AG08396 (cell line): ENCODE measurements at places on chromosomes 13 and 19.
A peak's percentile ranks its signal among the peaks of the same experiment; 100 is the strongest.

DNA sequence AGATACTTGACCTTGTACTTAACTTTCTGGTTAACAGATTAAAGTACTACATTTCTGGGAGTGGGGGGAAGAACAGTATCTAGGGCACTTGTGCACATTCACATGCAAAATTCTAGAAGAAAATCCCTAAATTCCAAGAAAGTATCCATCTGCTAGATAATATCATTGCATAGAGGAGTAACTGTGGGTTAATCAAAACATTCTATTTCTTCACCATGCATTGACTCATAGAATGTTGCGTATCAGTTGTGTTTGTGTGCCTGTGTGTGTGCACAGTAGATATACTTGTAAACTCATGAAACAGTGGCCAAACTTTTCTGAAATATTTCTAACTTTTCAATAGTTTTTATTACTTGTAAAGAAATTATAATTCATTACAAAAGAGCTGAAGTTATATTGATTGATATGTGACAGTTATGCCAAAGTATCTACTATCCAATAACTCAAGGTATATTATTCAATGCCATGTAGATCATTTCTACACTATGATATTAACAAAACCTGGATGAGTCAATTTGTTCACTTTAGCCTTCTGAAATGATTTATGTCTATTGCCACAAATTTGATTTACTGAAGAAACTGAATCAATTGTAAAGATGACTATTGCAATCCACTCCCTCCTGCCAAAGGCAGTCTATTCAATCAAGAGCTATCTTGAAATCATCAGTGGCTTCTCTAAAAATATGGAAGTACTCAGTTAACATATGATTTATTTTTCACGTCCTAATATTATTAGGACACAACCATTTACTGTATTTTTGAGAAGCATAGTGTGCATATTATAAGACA is 756.7 kb upstream of the ARGLU1 start:
- DNase-seq, result no peak

GRCh38 chr19:41172297-41173164 is 20.5 kb upstream of the CYP2S1 start:
- DNase-seq, result no peak

- DNase-seq, result no peak
Measured at GRCh38 chr13:113129921-113130750, 7.5 kb downstream of the F10 start.

DNA sequence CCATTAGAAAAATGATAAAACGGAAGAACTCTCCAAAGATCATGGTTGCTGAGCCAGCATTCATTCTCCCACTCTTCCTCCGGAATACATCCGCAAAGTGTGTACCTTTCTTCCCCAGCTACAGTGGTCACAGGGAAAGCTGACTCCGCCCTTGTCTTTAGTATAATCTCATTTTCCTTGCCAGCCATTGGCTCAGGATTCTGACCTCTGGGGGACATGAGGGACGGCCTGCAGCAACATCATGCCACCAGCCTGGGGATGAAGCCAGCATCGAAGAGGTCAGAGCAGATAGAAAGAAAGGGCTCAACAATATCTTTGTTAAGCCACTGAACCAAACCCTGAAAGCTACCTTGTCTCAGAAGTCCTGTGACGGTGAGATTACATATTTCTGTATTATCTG is 46.3 kb upstream of the TPP2 start:
- DNase-seq, result no peak

DNA sequence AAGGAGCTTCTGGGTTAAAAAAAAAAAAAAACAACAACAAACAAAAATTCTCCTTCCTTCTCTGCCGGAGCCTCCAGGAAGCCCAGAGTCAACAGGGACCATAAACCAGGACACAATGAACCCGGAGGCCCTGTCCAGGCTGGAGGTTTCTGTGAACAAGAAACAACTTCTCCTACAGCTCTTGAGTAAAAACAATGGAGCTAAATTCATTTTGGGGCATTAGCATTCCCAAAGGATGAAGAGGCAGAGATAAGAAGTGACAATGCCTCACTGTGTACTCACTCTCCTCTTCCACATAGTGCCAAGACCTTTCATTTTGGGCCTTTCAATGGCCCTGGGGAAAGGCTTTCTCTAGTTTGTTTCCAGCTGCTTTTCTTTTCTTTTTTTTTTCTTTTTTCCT is 9.0 kb downstream of the RHPN2 start:
- DNase-seq, result no peak

DNA sequence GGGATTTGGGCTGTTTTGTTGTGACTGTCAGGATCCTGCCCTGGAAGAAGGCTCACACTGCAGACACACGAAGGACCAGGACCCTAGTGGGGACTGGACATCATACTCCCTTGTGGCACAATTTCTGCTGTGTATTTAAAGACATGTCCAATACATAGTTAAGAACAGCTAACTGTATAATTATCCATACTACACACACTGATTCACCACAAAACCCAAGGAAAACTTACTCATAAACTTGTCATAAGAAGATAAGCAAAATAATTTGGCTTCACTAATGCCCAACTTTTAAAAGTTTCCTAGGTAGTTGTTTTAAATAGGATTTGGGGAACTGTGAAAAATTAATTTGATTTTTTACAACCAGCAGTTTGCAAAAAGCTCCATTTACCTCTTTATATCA is 46.1 kb downstream of the LATS2 start:
- no peak for DNase-seq

DNA sequence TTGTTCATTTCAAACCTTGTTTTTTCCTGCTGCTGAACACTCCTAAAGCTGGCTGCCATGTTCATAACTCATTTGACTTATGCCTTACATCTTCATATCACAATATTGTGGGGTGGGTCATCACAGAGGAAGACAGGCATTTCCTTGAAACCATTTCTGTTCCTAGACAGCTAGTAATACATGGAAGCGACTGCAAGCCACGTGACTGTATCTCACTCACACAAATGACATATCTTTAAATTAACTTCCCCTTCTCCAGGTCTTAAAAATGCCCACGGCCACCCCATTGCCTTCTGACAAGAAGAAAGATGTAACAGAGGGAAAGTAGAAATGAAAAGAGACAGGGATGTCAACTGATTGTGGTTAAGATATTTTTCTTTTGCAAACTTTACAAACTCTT is 236.8 kb downstream of the LMO7 start:
- no peak for DNase-seq

- DNase-seq, result no peak
Measured at GRCh38 chr13:20093951-20094350, 66.9 kb downstream of the GJA3 start.

DNA sequence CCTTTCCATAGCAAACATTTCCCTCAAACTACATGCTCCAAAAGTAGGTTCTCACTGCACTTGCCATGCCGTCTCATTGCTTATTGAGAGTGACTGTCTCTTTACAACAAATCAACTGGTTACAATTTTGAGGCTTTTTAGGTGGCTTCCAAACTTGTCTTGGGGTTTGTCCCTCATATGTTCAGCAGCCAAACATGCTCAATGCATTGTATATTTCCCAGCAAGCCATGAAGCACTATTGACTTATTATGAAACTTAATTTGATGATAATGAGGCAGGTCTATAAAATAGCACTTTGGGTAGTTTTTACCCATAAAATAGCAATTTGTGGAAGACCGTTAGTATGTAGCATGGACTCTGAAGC is 78.2 kb downstream of the LRCH1 start:
- DNase-seq, result no peak

- peak; percentile 53 for DNase-seq
Measured at GRCh38 chr13:94195715-94196114, 283.8 kb downstream of the DCT start.

DNA sequence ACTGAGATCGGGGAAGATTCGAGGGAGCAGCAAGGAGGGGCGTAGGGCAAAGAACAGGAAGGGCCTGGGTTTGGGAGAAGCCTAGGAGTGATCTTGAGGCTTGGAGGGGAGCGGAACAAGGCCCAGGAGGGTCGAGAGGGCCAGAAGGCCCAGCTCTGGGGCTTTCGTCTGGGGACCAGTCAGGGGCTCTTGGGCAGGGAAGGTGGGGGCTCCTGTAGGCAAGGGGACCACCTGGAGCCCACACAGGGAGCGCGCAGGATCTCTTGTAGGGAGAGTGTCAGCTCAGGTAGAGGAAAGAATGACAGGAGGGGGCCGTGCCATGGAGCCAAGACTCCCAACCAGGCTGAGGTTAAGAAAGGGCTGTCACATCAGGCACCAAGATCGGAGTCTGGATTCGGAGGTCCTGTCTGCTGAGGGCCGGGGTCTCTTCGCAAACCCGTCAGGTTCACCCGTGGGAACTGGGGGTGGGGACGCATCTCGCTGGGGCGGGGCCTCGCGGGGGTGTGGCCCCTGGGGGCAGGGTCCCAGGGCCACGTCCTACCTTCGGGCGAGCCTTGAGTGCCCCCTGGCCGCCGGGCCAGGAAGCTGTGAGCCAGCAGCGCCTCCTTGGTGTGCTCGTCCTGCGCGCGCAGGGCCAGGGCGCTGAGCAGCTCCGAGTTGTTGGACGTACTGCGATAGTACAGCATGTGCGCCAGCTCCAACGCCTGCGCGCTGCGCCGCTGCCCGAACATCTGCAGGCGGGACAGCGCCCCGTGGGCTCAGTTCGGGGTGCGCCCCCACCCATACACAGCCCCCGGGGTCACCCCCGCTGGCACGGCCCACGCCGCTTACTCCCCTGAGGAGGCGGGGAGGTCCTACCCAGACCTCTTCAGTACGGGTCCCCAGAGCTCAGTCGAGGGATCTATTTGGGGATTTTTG is 8.4 kb downstream of the EMP3 start:
- DNase-seq, result peak; percentile 97

DNA sequence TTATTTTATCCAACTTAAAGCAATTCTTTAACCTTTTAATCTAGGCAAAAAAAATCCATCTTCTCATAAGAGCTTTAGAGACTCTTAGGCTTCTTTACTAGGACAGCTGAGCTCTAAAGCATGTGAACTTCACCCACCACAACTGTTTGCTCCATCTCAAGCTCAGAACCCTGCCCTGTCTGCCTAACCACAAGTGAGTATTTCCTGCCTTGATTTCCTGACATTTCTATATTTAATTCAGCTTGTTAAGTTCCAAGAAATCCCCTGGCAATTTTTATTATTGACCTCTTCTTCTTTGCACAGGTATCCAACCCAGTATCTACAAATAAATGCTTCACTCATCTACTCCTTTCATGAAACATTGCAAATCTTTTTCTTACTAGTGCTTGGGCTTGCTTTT is 21.1 kb upstream of the CEACAM21 start:
- no peak for DNase-seq

DNA sequence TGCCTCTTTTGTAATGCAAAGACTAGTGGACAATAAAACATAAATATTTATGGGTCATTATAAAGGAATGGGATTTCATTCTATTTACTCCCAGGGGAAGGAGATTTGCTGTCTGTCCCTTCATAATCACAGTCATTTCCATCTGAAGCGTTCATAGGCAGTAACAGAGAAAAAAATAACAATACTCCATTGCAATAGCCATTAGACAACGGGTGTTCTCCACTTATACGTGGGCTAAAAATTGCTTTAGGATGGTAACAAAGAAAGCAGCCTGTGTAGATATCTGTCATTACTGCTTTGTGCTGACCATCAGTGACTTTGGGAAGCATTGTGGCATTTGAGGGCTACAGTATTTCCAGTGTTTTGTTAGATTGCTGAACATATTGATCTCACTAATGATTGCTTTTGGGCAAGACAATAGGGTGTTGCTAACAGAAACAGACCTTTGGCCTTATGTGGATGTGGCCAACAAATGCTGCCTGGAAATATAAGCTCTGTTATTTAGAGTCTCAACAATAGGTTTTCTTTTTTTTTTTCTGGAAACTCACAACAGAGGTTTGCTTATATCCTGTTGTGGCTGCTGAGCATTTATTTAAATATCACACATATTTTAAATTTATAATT is 355.2 kb downstream of the MTUS2 start:
- no peak for DNase-seq

- no peak for DNase-seq
Measured at GRCh38 chr19:3712663-3713611, 4.8 kb downstream of the TJP3 start.

GRCh38 chr13:97205465-97205864 is 16.7 kb upstream of the MBNL2 start:
- DNase-seq, result no peak

- peak; percentile 75 for DNase-seq
Measured at GRCh38 chr13:76937281-76937820, 11.0 kb upstream of the ACOD1 start.

DNA sequence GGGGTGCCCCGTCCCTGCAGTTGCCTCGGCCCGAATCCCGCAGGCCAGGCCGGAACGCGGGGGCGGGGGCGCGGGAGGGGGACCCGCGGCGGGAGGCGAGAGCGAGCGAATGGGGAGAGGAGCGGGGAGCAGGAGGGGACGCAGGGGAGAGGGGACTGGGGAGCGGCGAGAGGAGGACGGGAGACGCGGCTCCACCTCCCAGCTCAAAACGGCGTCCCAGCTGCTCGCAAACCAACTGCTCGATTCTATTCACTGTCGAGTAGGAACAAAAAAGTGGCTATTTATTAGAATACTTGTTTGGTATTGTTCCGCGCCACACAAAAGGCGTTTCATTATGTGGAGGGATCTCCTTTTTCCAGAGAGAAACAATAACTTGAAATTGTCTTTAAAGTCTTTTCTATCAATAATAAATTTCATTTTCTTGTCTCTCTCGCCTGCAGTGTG is 10.6 kb upstream of the SOX1 start:
- no peak for DNase-seq

GRCh38 chr13:96963786-96964475 is 30.3 kb downstream of the OXGR1 start:
- DNase-seq, result no peak

DNA sequence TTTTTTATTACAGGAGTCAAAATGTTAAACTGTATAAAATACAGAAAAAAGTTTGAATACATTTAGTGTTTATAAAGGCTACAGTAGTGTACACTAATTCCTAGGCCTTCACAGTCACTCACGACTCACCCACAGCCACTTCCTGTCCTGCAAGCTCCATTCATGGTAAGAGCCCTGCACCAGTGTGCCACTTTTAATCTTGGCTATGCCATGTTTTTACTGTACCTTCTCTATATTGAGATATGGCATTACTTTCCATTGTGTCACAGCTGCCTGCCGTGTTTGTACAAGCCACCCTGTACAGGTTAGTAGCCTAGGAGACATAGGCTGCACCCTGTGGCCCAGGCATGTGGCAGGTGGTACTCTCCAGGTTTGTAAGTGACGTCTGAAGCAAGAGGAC is 32.1 kb downstream of the C1QTNF9 start:
- peak; percentile 36 for DNase-seq

DNA sequence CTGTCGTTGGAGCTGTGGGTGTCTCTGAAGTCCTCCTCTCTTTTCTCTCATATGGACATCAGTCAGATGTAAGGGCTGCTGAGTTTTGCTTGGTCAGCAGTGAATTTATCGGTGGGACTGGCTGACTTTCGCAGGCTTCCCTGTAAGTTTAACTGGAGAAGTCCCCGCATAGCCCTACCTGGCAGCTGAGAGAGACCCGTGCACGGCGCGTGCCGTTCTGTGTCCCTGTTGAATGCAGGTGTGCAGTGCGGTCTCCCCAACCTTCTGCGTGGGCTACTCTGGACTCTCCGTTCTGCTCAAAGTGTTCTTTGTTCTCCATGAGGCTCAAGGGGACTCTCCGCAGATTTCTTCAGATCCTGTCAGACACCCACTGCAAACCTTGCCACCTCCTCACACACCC is 252.9 kb downstream of the COL4A1 start:
- no peak for DNase-seq

GRCh38 chr13:75307370-75307949 is 174.5 kb downstream of the TBC1D4 start:
- no peak for DNase-seq

GRCh38 chr19:50906217-50906616 is 5.0 kb downstream of the KLK4 start:
- peak; percentile 31 for DNase-seq

- no peak for DNase-seq
Measured at GRCh38 chr19:47891923-47892666, 6.0 kb upstream of the SULT2A1 start.

- no peak for DNase-seq
Measured at GRCh38 chr13:109819874-109820273, 33.5 kb upstream of the IRS2 start.
